ENCODE measurements at places on chromosomes 11 and 22.

DNA sequence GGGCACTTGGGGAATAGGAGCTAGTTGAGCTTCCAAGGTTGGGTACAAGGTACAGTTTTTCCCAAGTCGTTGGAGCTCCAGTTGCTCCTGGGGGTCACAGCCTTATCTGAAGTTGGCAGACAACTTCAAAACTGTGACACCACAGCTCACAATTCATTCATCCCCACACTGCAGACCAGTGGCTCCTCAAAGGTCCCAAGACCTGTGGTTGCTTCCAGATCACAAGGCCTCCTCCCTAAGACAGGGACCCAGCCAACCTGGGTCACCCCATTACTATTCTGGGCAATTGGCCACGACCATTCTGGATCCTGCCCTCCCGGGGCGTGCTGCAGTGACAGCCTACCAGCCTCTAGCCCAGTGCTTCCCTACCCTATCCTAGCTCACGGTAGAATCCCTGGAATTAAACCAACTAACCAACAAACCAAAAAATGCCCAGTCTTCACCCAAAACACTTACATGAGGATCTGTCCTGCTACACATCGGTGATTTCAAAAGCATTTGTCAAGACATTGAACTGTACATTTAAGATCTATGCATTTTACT, 862 bp upstream of the PDXP start:
- DNase-seq = no peak

DNA sequence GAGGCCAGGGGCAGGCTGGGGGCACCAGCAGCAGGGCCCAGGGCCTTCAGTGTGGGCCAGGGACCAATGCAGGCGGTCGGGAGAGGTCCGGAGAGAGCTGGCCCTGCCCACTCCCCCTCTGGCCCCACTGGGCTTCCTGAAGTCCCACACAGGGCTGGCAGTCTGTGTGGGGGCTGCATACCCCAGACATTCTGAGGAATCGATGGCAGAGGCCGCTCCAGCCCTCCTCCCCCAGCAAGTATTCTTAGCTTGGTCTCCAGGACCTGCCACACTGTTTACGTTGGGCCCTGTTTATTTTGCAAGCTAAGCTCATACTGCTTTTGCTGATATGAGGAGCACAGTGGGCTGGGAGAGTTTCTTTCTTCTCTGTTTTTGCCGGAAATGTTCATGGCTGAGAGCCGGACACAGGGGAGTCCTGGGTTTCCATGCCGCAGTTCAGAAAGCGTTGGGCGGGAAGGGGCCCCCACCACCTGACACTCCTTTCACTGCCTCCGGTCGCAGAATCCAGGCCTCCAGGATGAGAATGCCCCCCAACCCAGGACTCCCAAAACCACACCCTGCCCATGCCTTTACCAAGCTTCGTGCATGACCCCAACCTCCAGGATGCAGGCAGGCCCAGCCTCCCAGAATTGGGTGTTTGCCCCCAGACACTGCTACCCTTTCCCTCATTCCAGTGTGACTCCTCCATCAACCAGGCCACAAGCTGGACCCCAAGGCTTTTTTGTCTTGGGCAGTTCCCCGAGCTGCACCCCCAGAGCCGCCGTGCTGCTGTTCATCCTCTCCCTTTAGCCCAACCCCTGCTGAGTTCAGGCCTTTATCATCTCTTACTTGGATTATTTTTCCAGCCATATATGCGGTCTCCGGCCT, 81.8 kb upstream of the KCNQ1OT1 start:
- DNase-seq = no peak

DNA sequence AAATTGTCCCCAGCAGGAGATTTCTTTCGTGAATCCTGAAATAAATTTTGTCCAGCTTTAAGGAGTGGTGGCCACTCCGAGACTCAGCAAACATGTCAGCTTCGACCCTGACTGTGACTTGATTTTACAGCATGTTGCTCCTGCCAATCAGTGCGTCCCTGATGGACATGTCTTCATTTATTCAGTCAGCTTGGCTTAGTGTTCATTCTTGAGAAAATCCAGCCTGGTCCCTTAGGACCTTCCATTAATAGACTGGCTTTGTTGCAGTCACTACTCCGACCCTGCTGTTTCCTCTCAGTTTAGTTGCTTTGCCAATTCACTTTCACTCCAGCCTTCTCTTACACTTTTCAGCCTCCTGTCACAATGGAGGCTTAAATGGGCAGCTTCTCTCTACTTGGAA, 30.5 kb downstream of the TMPRSS5 start:
- no peak for DNase-seq

DNA sequence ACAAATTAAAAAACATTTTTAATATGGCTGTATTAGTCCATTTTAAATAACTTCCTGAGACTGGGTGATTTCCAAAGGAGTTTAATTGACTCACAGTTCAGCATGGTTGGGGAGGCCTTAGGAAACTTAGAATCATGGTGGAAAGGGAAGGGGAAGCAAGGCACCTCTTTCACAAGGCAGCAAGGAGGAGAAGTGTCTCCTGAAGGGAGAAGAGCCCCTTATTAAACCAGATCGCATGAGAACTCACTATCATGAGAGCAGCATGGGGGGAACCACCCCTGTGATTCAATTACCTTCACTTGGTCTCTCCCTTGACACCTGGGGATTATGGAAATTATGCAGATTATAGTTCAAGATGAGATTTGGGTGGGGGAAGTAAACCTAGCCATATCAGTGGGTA, 488.6 kb downstream of the ETS1 start:
- no peak for DNase-seq

GRCh38 chr11:77040401-77040777, 6.2 kb downstream of the B3GNT6 start:
- DNase-seq = no peak

GRCh38 chr11:99015634-99016454, 4.9 kb upstream of the CNTN5 start:
- DNase-seq = no peak

DNA sequence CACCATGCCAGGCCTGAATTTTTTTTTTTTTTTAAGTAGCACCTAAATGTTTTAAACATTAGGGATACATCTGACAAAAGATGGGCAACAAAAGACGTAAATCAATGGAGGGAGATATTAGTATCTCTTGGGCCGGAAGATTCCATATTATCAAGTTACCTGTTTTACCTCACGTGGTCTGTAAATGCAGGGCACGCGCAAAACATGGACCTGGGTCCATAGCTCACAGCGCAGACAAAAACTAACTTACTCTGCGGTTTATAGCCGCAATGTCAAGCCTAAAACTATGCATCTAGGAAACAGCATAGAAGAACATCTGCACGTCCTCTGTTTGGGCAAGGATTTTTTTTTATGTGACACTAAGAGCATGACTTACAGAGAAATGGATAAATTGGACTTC, 31.5 kb upstream of the PANX2 start:
- no peak for DNase-seq

- DNase-seq = no peak
These were observed 431.3 kb downstream of the CNTN5 start for GRCh38 chr11:99452075-99452474.

DNA sequence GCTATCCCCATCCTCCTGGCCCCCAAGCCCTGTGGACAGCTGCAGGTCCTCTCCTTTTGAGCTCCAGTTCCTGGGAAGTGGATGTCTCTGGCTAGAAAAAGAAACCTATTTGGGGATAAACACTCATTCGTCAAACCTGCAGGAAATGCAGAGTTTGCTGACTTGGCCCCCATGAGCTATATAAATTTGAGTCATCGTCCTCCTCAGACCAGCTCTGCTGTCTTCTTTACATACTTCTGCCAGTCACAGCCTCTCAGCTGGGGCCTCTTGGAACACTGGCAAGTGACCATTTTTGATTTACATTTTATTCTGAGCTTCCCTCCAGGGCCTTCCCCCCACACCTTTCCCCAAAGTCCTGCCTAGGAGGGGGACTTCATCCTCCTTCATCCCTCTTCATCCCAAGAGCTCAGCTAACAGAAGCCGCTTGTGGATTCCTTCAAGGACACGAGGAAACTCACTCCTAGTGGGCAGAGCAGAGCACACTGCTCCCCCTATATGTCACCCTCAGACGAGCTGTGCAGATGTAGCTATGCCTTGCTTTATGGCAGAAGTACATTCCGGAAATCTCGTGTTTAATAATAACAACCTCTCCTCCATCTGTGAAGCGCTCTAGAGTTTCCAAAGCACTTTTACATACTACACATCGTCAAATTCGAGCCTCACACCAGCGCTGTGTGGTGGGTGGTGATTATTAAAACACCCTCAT, 131.8 kb downstream of the FEZ1 start:
- DNase-seq = no peak

DNA sequence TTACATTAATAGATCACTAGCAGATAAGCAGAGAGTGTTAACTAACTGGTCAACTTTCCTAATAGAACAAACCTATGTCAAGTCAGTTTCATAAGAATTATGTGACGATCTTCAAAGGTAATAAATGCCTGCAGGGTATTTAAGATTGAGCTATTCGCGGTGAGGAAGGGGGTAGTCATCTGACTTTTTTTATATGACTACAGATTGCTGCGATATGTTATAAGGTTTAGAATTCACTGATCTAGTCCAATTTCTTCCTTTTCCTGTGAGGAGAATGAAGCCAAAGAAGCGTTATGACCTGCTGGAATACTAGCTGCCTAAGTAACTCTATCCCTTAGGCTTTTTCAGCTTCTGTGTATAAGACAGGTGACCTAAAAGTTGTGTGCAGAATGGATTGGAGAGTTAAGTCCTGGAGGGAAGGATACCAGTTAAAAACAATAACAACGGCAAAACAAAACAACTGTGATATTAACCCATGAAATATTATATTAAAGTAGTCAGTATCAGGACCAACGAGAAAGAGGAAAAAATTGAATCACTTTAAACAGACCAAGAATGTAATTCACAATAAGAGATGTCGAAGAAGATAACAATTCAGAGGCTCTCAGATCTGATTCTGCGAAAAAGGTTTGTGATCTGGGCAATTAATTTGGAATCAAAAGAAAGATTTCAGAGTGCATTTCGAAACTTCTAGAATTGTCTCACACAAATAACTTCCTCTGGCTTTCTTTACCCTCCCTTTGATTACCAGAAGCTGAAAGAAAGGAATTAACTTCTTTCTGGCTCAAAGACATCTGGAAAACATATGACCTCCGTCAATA, 630 bp downstream of the CASP4 start:
- no peak for DNase-seq

DNA sequence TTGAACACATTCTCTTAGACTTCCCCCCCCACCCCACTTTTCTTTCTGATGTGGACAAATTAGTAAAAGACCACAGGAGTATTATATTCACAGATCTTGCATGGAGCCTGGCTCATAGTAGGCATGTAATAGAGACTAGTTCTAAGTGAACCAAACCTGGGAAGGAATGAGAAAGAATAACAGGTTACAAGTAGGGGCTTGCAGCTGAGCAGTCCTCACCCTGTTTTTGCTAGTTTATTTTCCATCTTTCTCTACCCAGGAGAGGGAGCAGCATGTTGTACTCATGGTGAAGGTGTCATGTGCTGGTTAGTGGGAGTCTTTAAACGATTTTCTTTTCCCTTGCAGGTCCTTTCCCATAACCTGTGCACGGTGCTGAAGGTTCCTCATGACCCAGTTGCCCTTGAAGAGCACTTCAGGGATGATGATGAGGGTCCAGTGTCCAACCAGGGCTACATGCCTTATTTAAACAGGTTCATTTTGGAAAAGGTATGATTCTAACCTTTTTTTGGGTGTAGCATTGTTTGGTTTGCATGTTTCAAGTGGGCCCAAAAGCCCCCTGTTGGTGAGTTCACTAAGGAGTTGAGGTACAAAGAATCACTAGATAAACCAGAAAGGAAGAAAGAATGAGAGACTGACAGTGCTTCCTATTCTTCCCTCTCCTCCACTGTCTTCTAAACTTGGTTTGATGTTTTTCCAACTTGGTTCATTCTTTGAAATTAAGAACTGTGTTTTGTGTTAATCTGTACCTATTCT, 30.1 kb downstream of the SWAP70 start:
- no peak for DNase-seq

GRCh38 chr11:1939006-1939625, 8.0 kb upstream of the MRPL23 start:
- no peak for DNase-seq
